Neural crest cell (in vitro differentiated cells): ENCODE measurements at places on chromosomes 12 and 14.

DNA sequence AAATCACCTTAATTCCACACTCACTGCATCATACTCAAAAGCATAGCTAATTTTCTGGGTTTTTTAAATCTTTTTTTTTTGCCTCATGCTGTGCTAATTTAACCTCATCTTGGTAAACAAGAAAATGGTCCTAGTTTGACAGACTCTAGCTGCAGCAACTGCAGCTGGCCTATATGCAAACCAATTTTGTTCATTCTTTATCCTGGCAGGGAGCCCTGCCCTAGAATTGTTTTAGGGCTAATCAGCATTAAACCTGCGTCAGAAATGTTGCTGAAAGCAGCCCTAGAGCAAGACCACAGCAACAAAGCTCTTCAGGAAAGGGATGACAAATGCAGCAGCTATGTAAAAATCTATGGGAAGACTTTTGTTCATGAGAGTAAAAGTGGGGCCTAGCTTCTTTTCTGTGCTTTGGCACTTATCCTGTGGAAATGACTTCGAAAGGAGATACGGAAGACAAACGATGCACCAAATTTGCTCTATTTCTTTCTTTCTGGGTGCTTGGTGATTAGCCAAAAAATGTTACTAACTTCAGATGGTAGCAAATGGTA lies 72.2 kb downstream of the DENND5B start:
- no peak for DNase-seq

GRCh38 chr12:69688471-69689427 lies 10.4 kb downstream of the BEST3 start:
- peak; percentile 8 for DNase-seq

DNA sequence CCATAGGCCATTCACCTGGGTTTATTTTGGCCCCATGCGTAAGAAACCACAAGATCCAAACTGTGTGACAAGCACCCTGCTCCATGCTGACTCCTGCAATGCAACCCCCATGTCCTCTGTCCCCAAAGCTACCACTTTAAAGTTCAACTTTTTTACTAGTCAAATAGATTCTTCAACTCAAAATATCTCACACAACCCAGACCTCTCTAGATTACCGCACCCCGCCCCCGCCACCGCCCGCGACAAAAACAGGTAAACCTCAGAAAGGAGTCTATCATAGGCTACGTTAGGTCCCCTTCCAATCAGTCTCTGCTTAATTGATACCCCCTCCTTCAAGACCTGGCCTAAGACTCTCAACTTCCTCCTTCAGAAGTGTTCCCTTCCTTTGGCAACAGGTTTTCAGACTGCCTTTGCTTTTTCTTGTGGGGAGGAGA lies 2.2 kb downstream of the ZFP36L1 start:
- DNase-seq, result no peak

DNA sequence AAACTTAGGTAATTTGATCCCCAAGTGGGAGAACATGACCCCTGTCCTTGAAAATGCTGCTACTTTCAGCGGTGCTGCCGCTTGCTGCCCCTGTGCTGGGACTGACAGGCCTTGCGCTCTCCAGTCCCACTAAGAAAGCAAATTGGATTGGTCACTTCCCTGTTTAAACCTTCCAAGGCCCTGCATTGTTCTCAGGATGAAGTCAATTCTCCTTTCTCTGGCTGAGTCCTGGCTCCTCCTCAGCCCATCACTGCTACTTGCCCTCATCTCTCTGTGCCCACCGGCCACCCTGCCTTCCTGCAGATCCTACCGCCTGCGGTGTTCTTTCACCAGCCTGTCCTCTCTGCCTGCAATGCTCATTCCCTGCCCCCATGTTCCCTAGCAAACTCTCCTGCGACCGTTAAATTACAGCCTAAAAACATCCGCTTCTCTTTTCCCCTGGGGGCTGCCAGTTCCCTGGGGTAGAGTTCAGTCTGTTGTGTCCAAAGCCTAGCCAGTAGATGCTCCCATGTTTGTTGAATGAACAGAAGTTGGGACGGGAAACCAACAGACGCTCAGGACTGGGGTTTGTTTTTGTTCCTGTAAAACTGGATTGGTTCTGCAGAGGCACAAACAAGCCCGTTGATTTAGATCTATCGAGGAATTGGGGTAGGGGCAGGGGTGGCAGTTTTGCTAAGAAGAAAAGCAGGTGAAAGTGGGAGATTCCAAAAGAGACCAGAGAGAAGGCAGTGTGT lies 127.3 kb upstream of the HIF1A start:
- no peak for DNase-seq

DNA sequence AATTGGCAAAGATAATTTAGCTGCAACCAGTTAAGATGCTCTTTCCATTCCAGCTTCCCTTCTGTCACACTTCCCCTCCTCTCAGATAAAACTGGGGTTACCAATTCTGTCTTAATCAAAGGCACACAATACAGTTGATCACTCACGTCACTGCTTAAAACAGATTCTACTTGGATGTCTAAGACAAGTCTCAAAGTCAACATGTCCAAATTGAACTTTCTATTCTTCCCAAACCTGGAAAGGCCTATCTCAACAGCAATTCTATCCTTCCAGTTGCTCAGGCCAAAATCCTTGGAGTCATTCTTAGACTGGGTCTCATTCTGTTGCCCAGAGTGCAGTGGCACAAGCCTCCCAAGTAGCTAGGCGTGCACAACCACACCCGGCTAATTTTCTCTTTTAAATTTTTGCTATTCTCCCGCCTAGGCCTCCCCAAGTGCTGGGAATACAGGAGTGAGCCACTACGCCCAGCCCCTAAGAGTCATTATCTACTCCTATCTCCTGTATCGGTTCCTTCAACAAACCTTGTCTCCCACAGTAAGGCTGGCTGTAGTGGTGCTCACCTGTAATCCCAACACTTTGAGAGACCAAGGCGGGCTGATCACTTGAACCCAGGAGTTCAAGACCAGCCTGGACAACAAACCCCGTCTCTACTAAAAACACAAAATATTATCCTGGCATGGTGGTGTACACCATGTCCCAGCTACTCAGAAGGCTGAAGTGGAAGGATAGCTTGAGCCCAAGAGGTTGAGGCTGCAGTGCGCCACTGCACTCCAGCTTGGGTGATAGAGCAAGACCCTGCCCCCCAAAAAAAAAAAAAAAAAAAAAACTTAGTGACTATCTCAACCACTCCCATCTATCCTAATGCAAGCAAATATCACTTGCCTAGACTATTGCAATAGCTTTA lies 4.7 kb downstream of the RPS29 start:
- no peak for DNase-seq

- no peak for DNase-seq
Measured at GRCh38 chr14:101119830-101120571, 216.5 kb upstream of the RTL1 start.

DNA sequence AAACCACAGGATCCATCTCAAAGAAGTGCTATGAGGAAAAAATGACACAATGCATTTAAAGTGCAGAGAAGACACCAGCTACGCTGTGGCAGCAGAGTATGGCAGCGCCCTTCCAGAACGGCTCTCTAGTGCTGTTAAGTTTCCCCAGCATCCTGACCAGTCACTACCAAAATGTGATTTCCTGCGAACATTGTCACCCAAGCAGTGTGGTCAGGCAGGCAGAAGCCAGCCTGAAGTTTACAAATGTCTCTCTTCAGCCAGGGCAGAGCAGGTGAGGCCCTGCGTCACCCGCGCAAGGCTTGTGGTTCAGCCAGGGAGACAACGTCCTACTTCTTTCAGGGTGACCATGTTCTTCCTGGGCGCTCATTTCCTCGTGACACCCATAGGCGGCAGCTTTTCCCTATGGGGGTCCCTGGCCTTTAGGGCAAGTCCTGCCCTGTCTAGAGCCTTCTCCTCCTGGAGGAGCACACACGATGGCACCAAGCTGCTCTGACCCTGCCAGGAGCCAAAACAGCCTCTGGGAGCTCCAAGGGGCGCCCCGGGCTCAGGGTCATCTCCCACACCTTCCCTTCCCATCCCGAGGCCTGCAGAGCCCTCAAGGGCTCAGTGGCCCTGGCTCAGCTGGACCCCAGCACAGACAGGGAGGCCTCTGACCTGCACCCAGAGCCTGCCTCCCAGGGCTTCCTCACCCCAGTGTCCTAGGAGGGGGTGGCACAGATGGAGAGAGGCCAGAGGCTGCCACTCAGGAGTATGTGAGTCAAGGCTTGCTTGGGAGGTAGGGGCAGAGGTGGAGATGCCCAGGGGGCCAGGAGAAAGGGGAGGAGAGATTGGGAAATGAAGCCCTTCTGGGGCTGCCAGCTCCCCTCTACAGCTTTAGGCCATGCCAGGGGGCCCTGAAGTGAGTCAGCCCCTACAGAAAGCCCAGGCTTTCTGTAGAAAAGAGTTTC lies 41.9 kb downstream of the PSMA6 start:
- DNase-seq, result no peak

GRCh38 chr12:53560912-53561589 lies 53.8 kb upstream of the NPFF start:
- DNase-seq, result no peak

GRCh38 chr14:55889124-55889523 lies 229.1 kb upstream of the PELI2 start:
- DNase-seq, result no peak
